ENCODE measurements at places on chromosomes 1 and 21. TPM values are rescaled to one million over a fixed set of nuclear protein-coding genes. Genes with fewer than 3 reads are reported as not detected.

Gene CCDC181
- 4.8 TPM for total RNA-seq

Gene AIM2
- not detected for total RNA-seq

Gene ATP6V1G3
- not detected for total RNA-seq

Gene NFIA
- 4.9 TPM for total RNA-seq
